ENCODE measurements at places on chromosomes 4 and X. TPM values are rescaled to one million over a fixed set of nuclear protein-coding genes. Genes with fewer than 3 reads are reported as not detected.

The UGT2B10 gene
- not detected for total RNA-seq

The ZNF157 gene
- not detected for total RNA-seq

The PGRMC1 gene
- total RNA-seq: 135 TPM

The NAP1L2 gene
- 1.2 TPM for total RNA-seq

The ARFIP1 gene
- 17.7 TPM for total RNA-seq

The DMD gene
- 0.06 TPM for total RNA-seq

The SORCS2 gene
- total RNA-seq: 5.8 TPM

The SEL1L3 gene
- total RNA-seq: 21.7 TPM

The TKTL2 gene
- total RNA-seq: not detected

The TIGD4 gene
- 0.16 TPM for total RNA-seq

The AMER1 gene
- total RNA-seq: 3.0 TPM

The PABPC4L gene
- 0.05 TPM for total RNA-seq

The TMEM35A gene
- 0.06 TPM for total RNA-seq

The TEX11 gene
- not detected for total RNA-seq

The TSPAN7 gene
- 3.0 TPM for total RNA-seq

The SHISA3 gene
- not detected for total RNA-seq

The GATA1 gene
- total RNA-seq: not detected

The ZAR1 gene
- total RNA-seq: not detected

The NDP gene
- not detected for total RNA-seq

The EDNRA gene
- 0.30 TPM for total RNA-seq

The SMIM10 gene
- total RNA-seq: not detected

The TMPRSS11F gene
- total RNA-seq: not detected

The EPGN gene
- total RNA-seq: not detected

The DUSP9 gene
- 1.0 TPM for total RNA-seq

The FHIP1A gene
- total RNA-seq: 0.06 TPM

The PRRG3 gene
- not detected for total RNA-seq

The RTL5 gene
- 2.4 TPM for total RNA-seq

The FAM114A1 gene
- total RNA-seq: 39.7 TPM

The MFAP3L gene
- total RNA-seq: 3.7 TPM

The FOXP3 gene
- total RNA-seq: 0.11 TPM

The TLR3 gene
- total RNA-seq: 0.38 TPM

The SSX3 gene
- not detected for total RNA-seq

The FAM199X gene
- total RNA-seq: 15.3 TPM

The NUP54 gene
- 28.6 TPM for total RNA-seq
